ENCODE measurements at places on chromosomes 4 and X.

GRCh38 chrX:1657367-1658070 is 42.7 kb downstream of the ASMT start:
- DNase-seq, result peak; percentile 78

DNA sequence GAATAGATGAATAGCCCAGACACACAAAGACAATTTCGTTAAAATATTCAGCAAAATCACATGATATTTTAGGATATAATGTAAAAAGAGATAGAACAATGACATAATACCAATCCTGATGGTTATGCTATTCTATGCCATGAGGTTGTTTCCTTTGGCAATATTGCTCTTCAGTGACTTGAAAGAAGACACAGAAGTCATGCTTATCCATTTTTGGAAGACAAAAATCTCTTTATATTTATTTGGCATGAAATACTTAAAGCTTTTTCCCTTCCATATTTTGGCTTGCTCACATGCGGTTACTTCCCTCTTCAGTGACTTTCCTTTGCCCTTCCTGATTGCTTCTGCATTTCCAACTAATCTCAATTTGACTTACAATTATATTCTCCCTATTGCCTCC is 314.8 kb downstream of the IQCM start:
- DNase-seq, result no peak

- peak; percentile 1 for DNase-seq
Observed at GRCh38 chr4:111399623-111400022, 745.6 kb upstream of the FAM241A start.

GRCh38 chr4:118973295-118973694 is 84.6 kb downstream of the SYNPO2 start:
- no peak for DNase-seq

DNA sequence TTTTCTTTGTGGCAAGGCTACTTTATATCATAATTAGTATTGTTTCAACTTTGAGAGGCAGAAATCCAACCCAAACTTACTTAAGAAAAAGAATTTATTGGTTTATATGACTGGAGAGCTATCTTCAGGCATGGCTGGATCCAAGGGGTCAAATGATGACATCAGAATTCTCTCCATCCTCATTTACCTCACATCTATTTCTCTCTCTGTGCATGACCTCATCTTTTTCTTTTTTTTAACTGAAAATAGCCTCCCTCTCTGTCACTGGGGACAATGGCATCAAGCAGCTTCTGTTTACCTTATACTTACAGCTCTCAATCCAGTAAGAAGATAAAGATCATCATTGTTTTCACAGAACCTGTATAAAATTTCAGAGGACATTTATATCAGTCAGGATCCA is 12.0 kb upstream of the EXOC1L start:
- DNase-seq, result no peak

DNA sequence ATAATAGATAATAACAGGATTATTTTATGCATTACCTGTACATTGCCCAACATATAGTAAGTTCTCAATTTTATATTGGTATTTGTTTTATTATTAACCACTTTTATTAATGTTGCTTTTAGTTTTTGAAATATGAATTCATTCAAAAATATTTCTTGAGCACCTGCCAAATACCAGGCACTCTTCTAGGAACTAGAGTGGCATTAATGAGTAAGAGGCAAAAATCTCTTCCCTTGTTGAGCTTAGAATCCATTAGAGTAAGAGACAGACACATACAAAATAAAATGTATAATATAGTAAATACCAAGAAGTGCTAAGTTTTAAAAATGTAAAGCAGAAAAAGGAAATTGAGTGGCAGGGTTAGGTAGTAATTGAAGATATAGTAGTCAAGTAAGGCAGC is 45.8 kb downstream of the TET2 start:
- no peak for DNase-seq

DNA sequence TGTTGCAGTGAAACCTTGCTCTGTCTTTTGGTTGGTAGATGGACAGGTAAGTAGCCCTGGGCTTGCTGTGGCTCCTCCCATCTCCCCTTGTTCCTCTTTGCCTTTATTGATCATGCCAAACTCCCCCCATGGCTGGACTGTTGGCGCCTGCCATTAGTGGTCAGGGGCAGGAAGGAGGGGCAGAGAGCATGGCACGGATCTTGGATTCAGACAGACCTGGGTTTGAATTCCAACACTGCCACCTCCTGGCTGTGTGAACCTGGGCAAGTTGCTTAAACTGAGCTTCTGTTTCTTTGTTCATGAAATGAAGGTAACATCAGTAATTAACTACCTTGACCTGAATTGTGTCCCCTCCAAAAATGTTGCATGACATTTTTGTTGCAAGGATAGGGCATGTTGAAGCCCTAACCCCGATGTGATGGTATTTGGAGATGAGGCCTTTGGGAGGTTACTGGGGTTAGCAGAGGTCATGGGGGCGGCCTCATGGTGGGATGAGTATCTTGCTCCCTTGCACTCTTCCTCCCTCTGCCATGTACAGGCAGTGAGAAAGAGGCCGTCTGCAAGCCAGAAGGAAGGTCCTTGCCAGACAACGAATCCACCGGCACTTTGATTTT is 6.0 kb downstream of the SLC2A9 start:
- peak; percentile 50 for DNase-seq

GRCh38 chr4:87669373-87669772 is 19.3 kb downstream of the DMP1 start:
- no peak for DNase-seq

DNA sequence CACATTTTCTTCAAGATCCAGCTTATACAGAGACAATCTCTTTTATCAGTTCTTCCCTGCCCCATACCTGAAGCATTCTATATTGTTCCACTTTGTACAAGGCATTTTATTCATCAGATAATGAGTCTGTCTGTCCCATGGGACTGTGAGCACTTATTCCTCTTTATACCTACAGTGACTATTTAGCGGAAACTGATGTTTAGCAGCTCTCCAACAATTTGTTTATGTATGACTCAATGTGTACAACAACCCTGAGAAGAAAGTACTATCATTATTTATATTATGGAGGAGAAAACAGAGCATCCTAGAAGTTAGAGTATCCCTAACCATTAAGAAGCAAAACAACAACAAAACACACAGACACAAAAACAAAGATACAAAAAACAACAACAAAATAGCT is 306.5 kb downstream of the PRDM5 start:
- peak; percentile 2 for DNase-seq

GRCh38 chr4:139458543-139458942 is 4.6 kb downstream of the RAB33B start:
- no peak for DNase-seq

GRCh38 chr4:99518601-99519295 is 7.9 kb downstream of the C4orf17 start:
- no peak for DNase-seq

DNA sequence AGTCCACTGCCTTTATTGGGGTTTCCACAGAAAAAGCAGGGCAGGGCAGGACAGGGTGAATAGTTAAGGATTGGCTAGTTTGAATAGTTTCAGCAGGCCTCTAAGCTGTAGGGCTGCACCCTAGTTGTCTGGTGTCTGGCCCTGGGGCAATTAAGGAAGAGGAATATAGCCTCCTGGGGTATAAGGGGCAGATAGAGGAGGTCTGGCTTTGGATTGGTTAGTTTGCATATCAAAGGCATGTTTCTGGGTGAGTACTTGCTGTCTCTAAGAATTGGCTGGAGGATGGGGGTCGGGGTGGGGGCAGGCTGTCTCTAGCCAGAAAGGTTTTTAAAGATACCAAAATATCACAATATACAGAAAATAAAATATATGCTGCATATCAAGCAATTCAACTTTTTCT is 100.4 kb downstream of the TMEM164 start:
- DNase-seq, result no peak

GRCh38 chr4:5810770-5811430 is 82.0 kb downstream of the CRMP1 start:
- DNase-seq, result no peak

GRCh38 chrX:87846956-87847355 is 329.4 kb downstream of the KLHL4 start:
- no peak for DNase-seq

- no peak for DNase-seq
Observed at GRCh38 chrX:44903830-44904530, 31.0 kb downstream of the KDM6A start.

GRCh38 chrX:23845351-23845817 is 62.4 kb downstream of the APOO start:
- DNase-seq, result no peak

- DNase-seq, result peak; percentile 85
Observed at GRCh38 chrX:30568136-30568535, 9.4 kb downstream of the TASL start.

DNA sequence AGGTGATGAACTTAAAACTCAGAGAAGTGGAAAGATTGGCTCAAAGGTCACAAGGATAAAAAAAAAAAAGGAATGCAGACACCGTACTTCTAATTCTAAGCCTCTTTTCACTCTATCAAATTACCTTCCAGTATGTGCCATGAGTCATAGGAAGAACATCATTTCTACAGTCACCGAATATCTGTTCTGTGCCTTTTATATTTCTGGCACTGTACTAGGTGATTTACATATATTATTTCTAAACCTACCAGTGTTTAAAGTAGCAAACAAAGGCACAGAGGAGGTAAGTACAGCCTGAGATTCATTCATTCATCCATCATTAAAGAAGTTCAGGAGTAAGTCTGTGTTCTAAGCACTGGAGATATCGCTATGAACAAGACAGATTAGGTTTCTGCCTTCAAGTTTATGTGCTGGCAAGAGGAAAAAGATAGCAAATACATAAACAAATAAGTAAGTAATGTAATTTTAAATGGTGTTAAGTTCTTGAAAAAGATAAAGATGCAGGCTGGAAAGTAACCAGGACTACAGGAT is 65.3 kb downstream of the PALLD start:
- DNase-seq, result peak; percentile 64

DNA sequence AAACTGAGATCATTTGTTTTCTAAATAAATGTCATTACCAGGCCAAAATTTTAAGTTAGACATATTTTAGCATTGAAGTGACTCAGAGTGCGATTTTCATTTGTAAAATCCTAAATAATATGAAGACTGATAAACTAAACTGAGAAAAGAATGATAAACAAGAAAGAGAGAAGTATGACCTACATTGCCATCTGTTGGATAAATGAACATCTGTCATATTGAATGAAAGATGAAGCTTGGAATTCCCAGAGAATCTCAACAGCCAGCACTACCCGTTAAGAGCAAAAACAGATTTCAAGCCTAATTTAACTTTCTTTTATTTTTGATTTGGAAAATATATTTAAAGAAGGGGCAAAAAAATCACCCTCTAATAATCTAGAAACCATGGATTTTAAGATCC is 591.0 kb upstream of the ATOH1 start:
- no peak for DNase-seq

DNA sequence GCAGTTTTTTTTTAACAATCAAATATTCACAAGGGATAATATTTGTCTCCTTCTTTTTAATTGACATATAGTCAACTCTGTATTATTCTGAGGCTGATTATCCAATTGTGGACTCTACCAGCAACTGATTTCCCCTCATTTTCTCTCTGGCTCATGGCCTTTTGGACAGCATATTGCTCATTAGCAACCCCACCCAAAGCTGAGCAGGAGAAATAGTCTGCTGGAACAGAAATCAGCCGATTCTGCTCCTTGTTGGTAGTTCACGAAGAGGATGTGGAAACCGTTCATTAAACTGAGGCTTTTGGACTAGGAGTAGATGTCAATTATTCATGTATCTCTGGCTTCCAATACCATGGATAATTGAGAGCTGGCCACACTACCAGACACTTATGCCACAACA is 428.4 kb upstream of the INTU start:
- DNase-seq, result no peak

- no peak for DNase-seq
Observed at GRCh38 chr4:3834186-3834662, 68.0 kb downstream of the ADRA2C start.

- DNase-seq, result peak; percentile 17
Observed at GRCh38 chr4:32884198-32884597, 2164.0 kb downstream of the PCDH7 start.
